ENCODE measurements at places on chromosomes 13 and 19.

- DNase-seq, result peak; percentile 81
Measured at GRCh38 chr13:47332149-47332548, 435.3 kb upstream of the HTR2A start.

DNA sequence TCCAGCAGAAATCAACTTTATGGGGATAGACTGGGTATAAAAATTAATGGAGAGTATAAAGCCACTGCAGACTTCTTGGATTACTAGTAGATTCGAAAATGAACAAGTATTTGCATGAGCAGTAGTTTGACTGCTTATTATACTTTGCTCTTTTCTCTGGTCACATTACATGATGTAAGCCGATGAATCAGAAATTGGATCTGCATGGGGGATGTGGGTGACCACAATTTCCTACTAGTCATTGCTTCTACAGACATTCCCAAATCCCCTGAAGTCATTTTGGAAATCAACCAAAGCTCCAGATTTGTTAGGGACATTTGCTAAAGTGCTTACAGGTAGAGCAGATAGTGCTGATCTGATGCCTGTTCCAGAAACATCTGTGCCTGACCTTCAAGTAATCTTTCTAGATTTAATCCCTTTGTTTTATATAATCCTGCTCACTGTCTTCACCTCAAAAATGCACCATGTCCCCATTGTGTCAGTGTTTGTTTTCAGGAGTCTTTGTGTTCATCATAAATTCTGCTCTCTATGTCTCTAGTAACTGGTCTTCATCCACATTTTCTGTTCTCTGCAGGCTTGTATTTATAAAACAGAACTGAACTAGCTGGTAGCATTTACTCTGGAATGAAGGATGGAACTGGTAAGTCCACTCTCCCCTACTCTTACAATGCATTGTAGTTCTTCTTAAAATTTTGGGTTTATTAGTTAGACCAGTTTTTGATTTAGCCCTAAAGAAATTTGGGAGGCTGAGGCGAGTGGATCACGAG lies 201.5 kb upstream of the CSNK1A1L start:
- peak; percentile 98 for DNase-seq

- no peak for DNase-seq
Measured at GRCh38 chr13:100710176-100710575, 35.6 kb upstream of the TMTC4 start.

- peak; percentile 55 for DNase-seq
Measured at GRCh38 chr13:23609414-23609760, 39.2 kb downstream of the TNFRSF19 start.

GRCh38 chr13:42649831-42650230 lies 75.9 kb downstream of the TNFSF11 start:
- DNase-seq, result no peak

DNA sequence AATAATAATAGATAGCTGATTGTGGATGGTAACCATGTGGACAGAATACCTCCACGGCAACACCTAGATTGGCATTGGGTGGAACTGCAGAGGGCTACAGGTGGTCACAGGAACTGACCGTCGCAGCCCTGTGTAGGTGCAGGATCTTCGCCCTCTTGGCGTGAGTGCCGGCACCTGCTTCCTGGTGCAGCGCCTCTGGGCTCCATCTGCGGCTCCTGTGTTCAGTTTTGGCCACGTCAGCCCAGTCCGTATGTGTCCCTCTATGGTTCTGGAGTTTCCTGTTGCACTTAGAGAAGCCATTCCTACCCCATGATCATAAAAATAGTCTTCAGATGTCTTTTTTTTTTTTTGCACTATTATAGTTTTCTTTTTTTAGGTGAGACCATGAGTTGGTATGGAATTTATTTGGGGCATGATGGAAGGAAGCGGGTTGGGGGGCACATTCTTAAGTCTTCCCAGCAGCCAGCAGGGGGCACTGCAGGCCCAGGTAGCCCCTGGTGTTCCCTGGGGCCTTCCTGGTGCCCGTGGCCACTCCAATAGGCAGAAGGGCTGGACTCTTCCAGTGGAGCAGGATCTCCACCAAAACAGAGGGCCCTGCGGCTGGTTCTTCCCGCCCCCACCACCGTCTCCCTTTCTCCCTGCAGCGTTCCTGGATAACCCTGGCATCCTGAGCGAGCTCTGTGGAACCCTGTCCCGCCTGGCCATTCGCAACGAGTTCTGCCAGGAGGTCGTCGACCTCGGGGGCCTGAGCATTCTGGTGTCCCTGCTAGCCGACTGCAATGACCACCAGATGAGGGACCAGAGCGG lies 10.1 kb upstream of the SLC25A42 start:
- DNase-seq, result peak; percentile 55

DNA sequence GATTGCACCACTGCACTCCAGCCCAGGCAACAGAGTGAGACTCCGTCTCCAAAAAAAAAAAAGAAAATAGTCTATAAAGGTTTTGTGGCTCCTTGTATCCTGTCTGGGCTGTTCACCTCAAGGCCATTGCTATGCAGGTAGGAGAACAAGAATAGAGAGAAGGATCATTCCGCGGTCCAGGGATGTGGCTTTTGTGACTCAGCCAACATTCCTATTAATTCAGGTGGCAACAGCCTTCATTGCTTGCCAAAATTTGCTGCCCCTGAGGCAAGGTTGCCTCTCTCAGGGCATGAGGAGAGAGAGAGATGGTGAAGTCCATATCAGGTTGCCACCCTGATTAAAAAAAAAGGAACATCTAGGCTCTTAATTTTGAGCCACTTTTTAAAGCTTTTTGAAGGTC lies 8.0 kb downstream of the ZNF551 start:
- no peak for DNase-seq

DNA sequence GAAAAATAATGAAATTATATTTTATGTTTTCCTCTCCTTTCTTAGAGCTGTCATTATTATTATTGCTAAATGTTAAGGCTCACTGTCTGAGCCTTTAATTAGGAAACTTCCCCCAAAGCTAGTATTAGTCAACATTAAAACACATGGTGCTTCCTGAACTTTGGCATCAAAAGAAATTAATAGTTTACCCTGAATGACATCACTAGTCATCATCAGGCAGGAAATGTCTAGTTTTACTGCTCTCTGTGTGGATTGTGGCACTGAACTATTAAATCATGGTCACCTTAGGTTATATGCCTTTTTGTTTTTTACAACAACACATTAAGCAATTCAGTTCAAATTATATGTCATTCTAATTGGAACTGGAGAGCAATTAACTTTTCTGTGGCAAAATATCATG lies 595.5 kb downstream of the SLITRK1 start:
- DNase-seq, result no peak

- DNase-seq, result peak; percentile 3
Measured at GRCh38 chr13:100827489-100828176, 153.0 kb upstream of the TMTC4 start.

DNA sequence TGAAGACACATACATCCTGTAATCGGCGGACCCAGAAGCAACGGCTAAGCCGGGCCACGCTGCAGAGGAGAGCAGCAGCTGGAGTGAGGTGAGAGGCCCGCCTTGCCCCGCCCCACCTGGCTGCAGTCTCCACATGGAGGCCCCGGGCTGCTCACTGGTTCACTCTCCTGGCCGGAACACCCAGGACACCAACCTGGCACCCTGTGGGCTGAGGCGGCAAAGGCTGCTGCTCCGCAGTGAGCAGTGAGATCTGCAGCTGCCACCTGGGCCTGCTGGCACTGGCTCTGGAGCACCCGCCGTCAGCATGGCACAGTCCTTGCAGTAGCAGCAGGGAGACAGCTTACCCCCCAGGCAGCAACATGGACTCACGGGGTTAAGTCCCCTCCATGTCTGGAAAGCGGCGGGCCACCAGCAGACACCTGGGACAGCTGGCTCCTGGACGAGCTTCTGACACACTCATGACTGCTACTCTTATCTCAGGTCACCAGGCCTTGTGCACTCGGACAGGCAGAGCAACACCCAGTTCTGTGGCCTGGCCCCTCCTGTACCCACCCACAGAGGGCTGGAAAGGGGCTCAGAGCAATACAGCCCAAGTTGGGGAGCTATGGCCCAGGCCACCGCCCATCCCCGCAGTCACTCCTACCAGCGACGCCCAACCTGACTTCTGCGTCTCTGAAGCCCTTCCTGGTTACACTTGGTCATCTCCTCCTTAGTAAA lies 13.2 kb upstream of the KPTN start:
- no peak for DNase-seq

DNA sequence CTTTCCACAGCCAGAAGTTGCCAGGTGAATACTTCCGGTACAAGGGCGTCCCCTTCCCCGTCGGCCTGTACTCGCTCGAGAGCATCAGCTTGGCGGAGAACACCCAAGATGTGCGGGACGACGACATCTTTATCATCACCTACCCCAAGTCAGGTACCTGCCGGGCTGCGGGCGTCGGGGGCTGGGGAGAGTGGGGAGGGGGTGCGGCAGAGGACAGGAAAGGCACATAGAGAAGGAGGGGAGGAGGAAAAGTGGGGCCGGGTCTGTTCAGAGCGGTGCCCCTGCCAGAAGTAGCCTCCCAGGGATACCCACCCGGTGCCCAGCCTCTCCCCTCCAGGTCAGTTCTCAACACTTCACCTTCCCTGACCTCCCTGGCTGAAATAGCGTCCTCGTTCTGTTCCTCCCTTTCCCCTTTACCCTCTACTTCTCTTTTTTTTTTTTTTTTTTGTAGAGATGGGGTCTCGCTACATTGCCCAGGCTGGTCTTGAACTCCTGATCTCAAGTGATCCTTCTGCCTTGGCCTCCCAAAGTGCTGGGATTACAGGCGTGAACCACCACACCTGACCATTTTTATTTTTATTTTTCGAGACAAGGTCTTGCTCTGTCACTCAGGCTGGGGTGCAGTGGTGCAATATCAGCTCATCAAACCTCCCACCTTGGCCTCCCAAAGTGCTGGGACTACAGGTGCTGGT lies 24.1 kb downstream of the SULT2B1 start:
- no peak for DNase-seq

DNA sequence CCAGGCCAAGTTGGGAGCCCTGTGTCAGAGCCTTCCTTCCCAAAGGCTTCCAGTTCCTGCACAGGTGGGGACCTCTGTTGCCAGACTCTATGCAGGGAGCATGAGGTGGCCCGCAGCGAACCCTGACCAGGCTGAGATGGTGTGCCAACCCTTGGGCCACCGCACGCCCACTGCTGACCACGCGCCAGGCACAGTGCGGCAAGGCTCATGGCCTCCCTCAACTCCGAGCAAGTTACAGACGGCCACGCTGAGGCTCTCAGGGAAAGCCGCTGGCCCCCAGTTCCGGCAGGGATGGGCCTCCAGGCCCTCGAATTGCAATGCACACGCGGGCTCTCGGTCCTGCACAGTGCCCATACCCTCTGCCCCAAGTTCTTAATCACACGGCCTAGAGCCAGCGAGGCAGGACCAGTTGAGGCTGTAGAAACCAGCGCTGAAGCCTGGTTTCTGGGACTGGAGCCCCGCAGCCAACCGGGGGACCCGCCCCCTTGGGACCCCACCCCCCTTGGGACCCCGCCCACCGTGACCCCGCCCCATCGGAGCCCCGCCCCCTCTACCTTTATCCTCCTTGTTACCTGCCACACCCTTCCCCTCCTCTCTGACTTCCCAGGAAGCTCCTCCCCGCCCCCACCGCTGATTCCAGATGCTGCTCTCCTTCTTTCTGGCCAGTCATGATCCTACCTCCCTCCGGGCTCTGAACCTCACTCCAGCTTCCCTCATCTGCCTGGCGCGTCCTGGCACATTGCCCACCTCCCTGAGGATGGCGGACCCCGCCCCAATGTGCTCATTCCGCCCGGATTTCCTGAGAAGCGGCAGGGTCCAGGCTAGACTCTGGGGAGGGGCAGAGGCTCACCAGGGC lies 6.0 kb downstream of the PEX11G start:
- peak; percentile 22 for DNase-seq

GRCh38 chr19:49782515-49782914 lies 15.7 kb downstream of the AP2A1 start:
- no peak for DNase-seq

- DNase-seq, result peak; percentile 69
Measured at GRCh38 chr13:98014766-98015165, 61.3 kb downstream of the IPO5 start.

DNA sequence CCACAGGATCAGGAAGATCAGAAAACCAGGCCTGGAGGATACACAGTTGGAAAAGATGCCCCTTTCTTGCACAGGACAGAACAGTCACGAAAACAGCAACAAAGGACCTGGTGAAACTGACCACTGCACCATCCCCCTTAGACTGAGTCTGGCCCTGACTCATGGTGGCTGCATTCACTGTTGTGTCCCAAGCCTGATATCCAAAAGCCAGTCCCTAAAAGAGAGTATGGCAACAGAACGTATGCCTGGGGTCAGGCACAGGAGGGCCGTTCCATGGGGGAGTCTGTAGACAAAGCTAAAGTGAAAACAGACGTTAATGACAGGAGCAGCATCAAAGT lies 301.1 kb upstream of the NBEA start:
- no peak for DNase-seq

- DNase-seq, result no peak
Measured at GRCh38 chr13:110533771-110534670, 27.5 kb downstream of the RAB20 start.

GRCh38 chr13:62643007-62643483 lies 1227.4 kb upstream of the PCDH20 start:
- DNase-seq, result no peak

DNA sequence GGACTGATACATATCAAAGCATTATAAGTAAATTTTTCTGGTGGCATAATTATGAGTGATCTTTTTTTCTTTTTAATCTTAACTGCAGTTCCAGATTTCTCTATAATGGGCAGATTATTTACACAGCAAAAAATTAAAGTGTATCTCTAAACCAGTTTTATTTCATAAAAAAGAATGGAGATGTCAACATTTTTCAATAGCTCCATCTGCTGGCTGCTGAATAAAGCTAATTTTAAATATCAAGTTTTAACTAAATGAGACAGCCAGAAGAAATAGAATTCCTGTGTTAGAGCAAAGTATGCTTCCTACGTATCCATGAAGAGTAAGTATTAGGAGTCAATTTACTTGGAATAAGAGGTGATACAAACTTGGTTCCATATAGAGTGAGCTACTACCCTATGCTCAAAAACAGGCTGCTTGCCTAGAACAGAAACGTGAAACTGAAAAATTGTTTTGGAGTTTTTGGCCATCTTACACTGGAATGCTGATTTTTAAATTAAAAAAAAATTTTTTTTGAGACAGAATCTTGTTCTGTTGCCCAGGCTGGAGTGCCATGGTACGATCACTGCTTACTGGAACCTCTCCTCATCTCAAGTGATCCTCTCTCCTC lies 5.0 kb upstream of the PDS5B start:
- DNase-seq, result peak; percentile 38

DNA sequence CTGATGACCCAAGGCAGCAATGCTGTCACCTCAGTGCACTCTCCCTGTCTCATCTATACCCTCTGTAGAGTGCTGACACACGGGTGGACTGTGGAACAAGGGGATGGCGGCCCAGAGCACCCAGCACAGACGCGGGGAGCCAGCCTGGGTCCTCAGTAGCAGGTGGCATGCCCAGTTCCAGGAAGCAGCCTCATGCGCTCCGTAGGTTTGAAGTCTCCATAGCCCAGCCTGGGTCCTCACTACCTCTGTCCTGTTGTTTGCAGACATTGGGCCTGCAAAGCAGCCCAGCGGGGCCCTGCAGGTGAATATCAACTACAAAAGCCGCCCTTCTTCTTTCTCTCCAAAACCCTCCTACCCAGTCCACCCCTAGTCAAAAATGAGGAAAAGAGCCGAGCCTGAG lies 5.0 kb upstream of the SLC7A9 start:
- no peak for DNase-seq
